NCI-H1105 (cell line): ENCODE measurements at places on chromosomes 1 and 21.

- DNase-seq: no peak
These were observed 12.8 kb downstream of the OTUD7B start for GRCh38 chr1:149997585-149998262.

DNA sequence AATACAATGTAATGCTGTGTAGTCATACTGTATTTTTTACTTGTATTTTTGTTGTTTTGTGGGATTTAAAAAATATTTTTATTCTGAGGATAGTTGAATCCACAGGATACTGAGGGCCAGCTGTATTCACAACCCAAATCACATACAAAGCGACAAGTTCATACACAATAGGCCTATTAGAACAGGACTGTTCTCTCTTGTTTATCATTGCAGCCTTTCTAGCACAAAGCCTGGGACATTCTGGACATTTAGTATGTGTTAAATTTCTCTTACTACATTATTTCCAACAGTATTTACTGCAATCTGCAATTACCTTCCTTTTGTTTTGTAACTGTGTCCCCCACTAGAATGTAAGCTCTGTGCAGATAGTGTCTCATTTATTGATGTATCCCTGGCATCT is 65.4 kb downstream of the SLC35A3 start:
- no peak for DNase-seq

DNA sequence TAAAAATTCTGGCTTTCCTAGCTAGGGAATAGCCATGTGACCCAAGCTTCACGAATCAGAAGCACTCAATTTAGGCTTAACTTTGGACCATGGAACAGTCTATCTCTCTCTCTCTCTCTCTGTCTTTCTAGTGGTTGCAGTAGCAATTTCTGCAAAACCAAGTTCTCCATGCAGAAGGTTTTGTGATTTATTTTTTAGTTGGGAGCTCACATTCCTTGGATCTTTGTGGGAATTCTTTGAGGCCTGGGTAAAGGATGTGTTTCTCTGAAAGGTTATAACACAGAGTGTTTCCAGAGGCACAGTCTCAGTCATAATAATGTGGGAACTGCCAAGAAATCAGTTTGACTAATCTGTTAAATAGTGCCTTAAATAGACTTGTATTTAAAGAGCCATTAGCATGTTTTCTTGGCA is 112.3 kb upstream of the COL11A1 start:
- DNase-seq: no peak

GRCh38 chr1:203342192-203342940 is 8.6 kb downstream of the FMOD start:
- DNase-seq: peak; percentile 47

- DNase-seq: no peak
These were observed 173.9 kb downstream of the DUSP10 start for GRCh38 chr1:221567859-221568507.

GRCh38 chr21:41933313-41934079 is 20.3 kb downstream of the C2CD2 start:
- no peak for DNase-seq

DNA sequence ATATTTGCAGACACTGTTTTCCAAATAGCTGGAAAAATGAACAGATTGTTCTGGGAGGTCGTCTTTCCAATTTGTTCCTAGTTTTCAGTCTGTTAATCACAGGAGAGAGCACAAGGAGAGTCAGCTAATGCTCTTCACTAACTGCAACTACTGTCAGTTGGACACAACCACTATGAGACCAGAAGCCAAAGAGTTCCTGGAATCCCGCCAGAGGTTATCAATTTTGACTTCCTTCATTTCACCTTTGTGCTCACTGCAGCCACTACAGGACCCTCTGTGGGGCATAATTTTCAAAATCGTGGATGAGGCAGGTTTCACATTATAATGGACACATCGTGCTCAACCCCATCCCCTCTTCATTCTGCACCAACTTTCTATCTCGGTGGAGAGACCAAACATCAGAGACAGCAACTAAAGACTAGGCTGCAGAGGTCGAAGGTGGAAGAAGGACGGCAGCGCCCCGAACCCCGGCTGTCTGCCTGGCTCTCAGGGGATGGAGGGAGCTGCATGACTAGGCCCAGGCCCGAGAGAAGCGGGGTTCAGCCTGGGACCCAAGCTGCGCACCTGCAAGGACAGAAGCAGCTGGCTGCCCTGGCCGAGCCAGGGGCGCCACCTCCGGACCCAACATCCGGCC is 602 bp downstream of the KIAA0319L start:
- no peak for DNase-seq

GRCh38 chr1:170701962-170702361 is 38.0 kb downstream of the PRRX1 start:
- no peak for DNase-seq

GRCh38 chr1:13700521-13701270 is 708 bp downstream of the PRDM2 start:
- DNase-seq: peak; percentile 25

- peak; percentile 92 for DNase-seq
These were observed at the start of gene MTARC1 for GRCh38 chr1:220786337-220787068. MTARC1 (plus strand) TSS chr1:220786913; CDS start chr1:220786945, 32 bp downstream.

- DNase-seq: no peak
These were observed 1.4 kb downstream of the SH3BGRL3 start for GRCh38 chr1:26281091-26281958.

DNA sequence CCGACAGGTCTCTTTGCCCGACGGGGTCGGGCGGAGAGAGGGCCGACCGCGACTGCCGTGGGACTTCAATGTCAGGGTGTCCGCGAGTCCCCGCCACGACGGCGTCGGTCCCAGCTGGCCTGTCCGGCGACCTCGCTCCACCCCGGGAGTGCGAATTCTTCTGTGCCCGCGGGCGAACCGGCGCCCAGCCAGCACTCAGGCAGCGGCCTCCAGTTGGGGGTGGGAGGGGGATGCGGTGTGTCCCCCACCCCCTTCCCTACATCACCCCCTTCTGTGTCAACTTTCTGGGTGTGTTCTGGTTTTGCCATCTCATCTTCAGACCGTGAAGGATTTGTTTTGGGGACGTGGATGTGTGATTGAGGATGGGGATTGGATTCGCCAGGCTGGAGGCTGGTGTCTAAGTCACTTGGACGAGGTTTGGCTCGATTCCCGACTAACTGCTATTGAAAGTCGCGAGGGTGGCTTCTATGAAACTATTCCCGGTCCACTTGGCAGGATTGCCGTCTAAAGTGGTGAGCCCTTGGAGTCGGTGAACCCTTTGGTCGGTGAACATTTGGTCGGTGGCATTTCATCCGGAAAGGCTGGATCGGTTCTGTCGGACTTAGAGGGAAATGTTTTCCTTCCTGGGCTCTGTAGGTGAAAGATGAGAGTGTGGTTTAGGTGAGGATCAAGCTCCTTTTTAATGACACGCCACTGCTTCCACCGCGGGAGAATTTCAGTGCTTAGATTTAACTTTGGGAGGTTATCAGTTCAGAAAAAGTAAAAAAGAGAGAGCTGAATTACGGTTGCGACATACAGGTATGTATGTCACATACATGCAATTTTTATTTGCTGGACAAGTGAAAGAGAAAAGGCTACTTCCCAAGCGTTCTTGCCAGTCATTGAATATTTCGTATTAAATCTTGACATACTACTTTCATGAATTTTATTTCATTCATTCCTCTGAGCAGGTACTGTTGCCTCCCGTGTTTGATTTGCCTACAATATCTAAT is 771 bp downstream of the ABCD3 start:
- peak; percentile 62 for DNase-seq

GRCh38 chr1:25658791-25659431 is 42.3 kb downstream of the MAN1C1 start:
- DNase-seq: no peak

GRCh38 chr1:247316590-247317197 is 15.0 kb downstream of the ZNF496 start:
- no peak for DNase-seq
